ENCODE measurements at places on chromosomes 4 and X.

- no peak for DNase-seq
Observed at GRCh38 chr4:102575369-102576129, 74.4 kb downstream of the NFKB1 start.

DNA sequence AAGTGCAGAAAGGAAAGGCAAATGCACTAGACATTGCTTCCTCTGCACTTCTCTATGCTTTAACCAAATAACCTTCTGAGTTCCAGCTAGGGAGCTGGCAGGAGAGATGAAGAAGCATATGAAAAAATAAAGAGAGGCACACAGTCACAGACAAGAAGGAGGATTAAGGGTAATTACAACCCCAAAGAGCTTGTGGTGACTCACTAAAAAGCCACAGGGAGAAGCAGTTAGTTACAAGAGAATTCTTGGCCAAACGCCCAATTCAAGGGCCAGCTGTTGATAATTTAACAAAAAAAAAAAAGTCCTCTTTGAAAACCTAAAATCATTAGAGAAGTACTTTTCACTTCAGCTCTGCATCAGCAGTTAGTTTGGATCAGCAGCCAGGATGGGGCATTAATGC, 478.0 kb downstream of the KCNIP4 start:
- no peak for DNase-seq

DNA sequence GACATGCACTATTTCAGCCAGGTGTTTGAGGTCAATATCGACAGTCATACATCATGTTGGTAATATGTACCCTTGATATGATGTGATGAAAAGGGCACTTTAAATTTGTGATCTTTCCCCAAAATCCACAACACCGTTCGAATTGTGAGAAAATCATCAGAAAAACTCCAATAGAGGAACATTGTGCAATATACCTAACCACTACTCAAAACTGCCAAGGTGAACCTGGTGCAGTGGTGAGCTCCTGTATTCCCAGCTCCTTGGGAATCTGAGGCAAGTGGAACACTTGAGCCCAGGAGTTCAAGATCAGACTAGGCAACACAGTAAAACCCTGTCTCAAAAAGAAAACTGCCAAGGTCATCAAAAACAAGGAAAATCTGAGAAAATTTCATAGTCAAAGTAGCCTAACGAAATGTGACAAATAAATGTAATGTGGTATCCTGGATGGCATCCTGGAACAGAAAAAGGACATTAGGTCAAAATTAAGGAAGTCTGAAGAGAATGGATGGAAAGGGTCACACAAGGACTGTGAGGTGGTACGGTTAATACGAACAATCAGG, 55.6 kb upstream of the LSM6 start:
- DNase-seq: no peak

GRCh38 chrX:10165580-10166247, 8.9 kb downstream of the CLCN4 start:
- no peak for DNase-seq

DNA sequence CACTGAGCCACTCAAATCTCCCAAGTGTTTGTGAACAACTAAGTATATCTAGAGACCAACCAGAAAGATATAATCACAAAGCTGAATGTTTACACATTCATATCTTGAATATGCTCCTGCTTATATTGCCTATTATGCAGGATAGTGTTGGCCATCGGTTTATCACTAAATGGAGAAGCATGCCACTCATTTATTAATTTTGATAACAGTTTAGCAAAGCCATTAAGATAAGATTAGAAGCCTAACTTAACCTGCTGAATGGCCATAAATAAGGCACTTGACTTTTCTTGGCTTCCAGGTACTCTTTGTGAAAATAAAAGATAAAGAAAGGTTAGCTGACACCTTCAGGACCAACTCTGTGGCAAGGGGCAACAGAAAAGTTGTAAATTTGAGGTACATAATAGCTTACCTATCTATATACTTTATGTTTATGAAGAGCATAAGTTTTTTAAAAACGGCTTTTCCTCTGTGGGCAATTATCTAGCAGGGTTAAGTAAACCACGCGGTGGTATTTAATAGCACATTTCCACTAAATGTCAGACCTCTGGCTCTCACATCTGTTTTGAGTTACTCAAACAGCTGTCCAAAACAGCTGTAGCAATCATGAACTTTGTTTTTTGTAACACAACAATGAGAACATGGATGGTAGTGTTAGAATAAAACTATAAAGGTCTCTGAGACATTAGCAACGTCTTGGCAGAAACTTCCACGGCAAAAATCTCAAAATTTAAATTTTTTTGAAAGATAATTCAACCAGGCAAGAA, 58.8 kb upstream of the FTHL17 start:
- DNase-seq: no peak
